ENCODE measurements at places on chromosomes 1 and 21. TPM values are rescaled to one million over a fixed set of nuclear protein-coding genes. Genes with fewer than 3 reads are reported as not detected.

Gene TUT4
- 57.7 TPM for total RNA-seq

Gene GSTM3
- total RNA-seq = 6.4 TPM

Gene LCE2B
- not detected for total RNA-seq

Gene CRYAA
- not detected for total RNA-seq

Gene L1TD1
- not detected for total RNA-seq

Gene TNNT2
- not detected for total RNA-seq

Gene LDLRAD2
- not detected for total RNA-seq

Gene WDR26
- total RNA-seq = 68.9 TPM

Gene FGR
- 0.14 TPM for total RNA-seq

Gene RGS16
- 10.2 TPM for total RNA-seq

Gene GJA5
- total RNA-seq = not detected
